ENCODE measurements at places on chromosomes 6 and 20. TPM values are rescaled to one million over a fixed set of nuclear protein-coding genes. Genes with fewer than 3 reads are reported as not detected.

DNA sequence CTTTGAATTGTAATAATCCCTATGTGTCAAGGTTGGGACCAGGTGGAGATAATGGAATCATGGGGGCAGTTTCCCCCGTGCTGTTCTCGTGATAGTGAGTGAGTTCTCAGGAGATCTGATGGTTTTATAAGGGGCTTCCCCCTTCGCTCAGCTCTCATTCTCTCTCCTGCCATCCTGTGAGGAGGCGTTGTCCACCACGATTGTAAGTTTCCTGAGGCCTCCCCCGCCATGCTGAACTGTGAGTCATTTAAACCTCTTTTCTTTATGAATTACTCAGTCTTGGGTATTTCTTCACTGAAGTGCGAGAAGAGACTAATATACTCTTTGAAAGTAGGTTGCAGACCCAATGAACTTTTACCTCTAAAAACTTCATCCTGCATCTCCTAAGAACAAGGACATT is 39.2 kb upstream of the KCNG1 start:
- no peak overlapping the region for H3K27ac ChIP-seq

DNA sequence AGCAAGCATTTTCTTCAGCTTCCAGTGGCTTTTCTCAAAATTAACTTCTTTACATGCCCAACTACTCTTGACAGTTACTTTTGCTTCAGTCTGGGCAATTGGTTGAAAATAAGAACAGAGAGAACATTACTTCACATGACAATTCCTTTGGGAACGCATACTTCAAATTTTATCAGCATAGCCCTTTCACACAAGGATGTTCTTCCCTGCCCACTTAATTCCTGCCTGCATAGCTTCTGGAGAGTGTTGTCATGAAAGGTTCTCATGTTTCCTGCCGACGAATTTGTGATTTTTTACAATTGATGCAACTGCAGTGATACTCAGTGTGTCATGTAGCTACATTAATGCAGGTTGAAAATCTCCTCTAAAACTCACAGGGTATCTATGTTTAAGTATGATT is 22.0 kb upstream of the SNRNP48 start:
- no peaks in the 10 kb centered on the region for H3K27me3 ChIP-seq
- H3K27ac ChIP-seq: no peak overlapping the region
- H3K4me1 ChIP-seq: no peaks in the 10 kb centered on the region
- no peak for DNase-seq
- no peak overlapping the region for H3K4me3 ChIP-seq

- H3K27me3 ChIP-seq: no peaks in the 10 kb centered on the region
- peak; percentile 62 for DNase-seq
- H3K36me3 ChIP-seq: no peaks in the 10 kb centered on the region
- no peak overlapping the region for H3K27ac ChIP-seq
- peaks cover 18% of the 10 kb centered on the region for H3K4me1 ChIP-seq
- no peak overlapping the region for H3K4me3 ChIP-seq
These were observed 10.4 kb upstream of the GCNT2 start for GRCh38 chr6:10510592-10511367.

NR2E1 gene
- not detected for total RNA-seq

GSTA2 gene
- not detected for total RNA-seq
